ENCODE measurements at places on chromosomes 4 and X.
A peak's percentile ranks its signal among the peaks of the same experiment; 100 is the strongest.

- no peak for DNase-seq
These were observed 46.8 kb upstream of the PDE5A start for GRCh38 chr4:119675391-119675790.

GRCh38 chr4:72295966-72296557, 264.3 kb downstream of the NPFFR2 start:
- no peak for DNase-seq

DNA sequence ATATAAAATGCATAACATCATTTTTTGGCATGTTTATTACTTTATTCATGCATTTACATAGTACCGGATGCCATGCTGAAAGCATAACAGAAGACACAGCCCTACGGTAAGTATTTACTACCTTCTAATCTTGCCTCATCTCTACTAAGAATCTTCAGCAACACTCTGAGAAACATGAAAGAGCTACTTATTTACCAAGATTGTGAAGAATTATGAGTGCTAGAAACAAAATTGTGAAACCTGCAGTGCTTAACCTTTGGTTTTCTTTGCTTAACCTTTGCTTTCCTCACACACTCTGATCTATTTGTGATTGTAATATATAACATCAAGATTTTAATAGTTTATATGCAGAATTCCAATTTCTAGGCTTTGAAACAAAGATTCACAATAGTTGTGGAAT, 7.4 kb downstream of the ANTXR2 start:
- no peak for DNase-seq

DNA sequence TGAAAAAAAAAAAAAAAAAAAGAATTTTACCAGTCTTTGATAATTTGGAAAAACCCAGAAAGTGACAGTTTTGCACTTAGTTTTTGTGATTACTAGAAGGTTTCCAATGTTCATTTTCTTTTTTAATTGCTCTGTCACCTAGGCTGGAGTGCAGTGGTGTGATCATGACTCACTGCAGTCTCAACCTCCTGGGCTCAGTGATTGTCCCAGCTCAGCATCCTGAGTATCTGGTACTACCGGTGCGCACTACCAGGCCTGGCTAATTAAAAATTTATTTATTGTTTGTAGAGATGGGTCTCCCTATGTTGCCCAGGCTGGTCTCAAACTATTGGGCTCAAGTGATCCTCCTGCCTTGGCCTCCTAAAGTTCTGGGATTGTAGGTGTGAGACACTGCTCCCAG, 3.3 kb downstream of the NUDT9 start:
- DNase-seq: peak; percentile 24

- no peak for DNase-seq
These were observed 43.2 kb upstream of the CCDC149 start for GRCh38 chr4:24956091-24956490.

DNA sequence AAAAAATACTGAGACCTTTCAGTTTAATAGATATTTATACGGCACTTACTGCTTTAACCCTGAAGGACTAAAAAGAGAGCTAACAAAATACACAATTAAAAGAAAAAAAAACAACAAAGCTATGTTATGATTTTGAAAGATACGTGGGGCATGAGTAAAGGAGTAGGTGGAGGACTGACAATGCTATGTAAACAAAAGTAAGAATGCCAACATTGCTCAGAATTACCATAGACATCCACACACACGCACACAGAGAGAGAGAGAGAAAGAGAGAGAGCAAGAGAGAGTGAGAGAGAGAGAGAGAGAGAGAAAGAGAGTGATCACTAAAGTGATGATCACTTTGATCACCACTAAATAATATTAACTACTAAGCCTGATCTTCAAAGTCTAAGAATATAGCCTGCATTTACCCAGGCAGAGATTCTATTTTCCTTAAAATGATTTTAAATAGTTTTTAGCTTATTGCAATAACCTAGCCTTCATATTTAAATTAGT, 313.9 kb upstream of the SPANXN4 start:
- no peak for DNase-seq

GRCh38 chrX:9131066-9131465, 97.1 kb upstream of the FAM9B start:
- peak; percentile 23 for DNase-seq

- no peak for DNase-seq
These were observed 19.3 kb downstream of the SEL1L3 start for GRCh38 chr4:25843340-25844097.

GRCh38 chrX:101408532-101408841, 465 bp downstream of the HNRNPH2 start:
- DNase-seq: no peak

GRCh38 chr4:174389439-174389838, 105.7 kb downstream of the CEP44 start:
- DNase-seq: no peak

DNA sequence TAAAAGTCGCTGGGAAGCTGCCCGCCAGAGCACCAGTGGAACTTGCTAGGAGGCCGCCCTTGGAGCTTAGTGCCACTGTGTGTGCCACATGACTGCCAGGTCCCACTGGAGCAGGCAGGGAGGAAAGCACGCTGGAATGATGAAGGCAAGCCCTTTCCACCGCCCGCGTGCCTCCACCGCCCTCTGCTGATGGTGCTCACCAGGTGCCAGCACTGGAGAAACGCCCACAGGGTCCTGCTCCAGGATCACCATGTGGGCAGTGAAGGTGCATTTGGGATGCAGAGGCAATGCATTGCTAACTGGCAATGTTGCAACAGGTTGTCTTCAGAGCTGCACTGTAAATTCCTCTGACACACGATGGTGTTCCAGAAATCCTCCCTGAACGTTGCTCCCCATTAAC, 76.3 kb downstream of the SHROOM2 start:
- no peak for DNase-seq

DNA sequence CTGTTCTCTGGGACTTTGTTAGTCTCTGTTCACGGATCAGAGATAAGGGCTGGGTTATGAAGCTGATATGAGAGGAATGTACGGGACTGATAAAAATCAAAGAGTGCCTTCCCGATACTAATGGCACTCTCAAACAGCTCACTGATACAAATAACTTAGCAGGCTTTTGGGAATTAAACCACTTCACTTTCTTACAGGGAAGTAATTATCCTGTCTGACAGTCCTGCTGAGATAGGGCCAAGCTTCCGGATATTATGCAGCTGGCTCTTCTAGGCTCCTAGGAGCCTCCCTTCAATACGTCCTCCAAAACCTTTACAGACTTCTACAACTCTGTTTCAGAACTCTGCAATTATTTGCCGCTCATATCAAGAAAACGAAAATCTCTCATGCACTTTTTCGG, 418.0 kb downstream of the NLGN4X start:
- DNase-seq: no peak

DNA sequence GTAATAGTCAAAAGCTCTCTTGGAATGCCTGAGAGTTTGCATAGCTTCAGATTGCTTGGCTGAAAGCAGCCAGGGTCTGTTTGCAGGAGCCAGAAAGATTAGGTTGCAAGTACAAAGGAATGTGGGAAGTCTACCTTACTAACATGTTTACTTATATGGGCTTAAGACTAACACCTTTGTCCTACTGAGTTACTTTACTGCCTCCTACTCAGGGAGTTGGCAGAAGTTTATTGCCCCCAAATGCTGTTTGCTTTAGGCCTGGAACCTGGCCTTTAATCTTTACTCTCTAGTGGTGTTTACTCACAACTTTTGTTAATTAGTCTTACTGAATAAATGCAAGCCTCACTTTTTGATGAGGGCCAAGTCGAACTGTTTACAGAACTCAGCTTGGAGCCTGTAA, 219.4 kb upstream of the ZC4H2 start:
- DNase-seq: no peak

DNA sequence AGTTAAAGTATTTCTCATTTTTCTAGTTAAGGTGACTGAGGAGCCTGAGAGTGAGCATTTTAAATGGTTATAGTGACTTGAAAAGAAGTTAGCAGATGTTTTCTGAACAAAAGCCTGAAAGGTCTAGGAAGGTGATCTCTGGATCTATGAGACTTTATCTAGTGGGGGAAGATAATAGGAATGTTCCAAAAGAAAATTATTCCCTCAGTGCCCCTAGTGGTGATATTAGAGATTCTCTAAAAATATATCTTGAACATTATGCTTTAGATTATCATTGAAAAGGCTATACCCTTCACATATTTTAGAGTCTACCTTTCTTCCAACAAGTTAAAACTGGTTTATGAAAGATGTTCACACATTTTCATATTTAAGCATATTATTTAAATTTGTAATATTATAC, 69.0 kb upstream of the SPANXN1 start:
- DNase-seq: no peak
